ENCODE measurements at places on chromosomes 11 and 22.

GRCh38 chr11:74950374-74950969 is 1.4 kb downstream of the SPCS2 start:
- no peak for DNase-seq

DNA sequence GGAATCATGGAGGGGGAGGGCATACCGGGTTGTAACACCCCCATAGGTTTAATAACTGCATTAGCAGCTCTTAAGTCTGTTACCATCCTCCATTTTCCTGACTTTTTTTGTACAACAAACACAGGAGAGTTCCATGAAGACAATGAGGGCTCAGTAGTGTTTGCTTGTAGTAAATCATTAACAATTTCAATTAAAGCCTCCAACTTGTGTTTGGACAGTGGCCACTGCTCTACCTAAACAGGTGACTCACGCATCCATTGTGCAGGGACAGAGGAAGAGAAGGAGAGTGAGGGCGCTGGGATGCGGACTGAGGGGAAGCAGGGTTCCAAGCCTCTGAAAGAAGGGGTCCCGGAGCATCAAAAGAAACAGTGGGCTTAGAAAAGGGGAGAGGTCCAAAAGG is 21.3 kb upstream of the MTNR1B start:
- DNase-seq = no peak

GRCh38 chr11:7089328-7090251 is 792 bp downstream of the RBMXL2 start:
- DNase-seq = no peak

DNA sequence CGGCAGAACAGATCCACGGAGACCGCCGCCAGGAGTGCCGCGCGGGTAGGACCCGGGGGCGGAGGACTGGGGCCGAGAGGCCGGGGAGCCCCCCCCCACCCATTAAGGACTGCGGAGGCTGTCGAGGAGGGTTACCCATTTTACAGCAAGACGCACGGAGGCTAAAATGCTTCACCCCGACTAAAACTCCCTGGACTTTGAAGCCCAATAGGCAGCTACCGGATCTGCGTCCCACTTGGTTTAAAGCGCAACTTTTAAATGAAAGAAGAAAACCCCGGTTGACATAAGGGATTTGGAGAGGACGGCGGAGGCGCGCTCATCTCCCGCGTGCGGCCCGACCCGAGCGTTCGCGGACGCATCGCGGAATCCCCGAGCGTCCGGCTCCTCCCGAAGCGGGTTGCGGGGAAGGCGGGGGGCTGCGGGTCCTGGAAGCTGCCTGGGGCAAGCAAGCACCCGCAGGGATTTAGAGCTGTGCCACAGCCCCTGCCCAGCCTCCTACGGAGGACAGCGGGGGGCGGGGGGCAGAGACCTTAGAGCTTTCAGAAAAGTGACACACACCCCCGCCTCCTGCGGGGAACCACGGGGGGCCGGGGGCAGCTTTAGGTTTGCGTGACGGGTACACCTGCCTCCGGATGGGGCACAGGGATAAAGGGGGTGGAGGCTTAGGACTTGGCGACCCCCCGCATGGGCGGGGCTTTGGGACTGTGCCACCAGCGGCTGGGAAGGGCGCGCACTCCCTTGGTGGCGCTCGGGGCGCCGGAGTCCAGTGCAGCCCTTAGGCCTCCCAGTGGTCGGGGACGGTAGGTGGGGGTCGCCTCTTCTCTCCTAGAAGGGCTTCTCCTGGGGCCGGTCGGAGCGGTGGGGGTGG is 760 bp upstream of the CELSR1 start:
- DNase-seq = no peak

- DNase-seq = no peak
Measured at GRCh38 chr11:109858152-109858551, 235.0 kb upstream of the ZC3H12C start.

DNA sequence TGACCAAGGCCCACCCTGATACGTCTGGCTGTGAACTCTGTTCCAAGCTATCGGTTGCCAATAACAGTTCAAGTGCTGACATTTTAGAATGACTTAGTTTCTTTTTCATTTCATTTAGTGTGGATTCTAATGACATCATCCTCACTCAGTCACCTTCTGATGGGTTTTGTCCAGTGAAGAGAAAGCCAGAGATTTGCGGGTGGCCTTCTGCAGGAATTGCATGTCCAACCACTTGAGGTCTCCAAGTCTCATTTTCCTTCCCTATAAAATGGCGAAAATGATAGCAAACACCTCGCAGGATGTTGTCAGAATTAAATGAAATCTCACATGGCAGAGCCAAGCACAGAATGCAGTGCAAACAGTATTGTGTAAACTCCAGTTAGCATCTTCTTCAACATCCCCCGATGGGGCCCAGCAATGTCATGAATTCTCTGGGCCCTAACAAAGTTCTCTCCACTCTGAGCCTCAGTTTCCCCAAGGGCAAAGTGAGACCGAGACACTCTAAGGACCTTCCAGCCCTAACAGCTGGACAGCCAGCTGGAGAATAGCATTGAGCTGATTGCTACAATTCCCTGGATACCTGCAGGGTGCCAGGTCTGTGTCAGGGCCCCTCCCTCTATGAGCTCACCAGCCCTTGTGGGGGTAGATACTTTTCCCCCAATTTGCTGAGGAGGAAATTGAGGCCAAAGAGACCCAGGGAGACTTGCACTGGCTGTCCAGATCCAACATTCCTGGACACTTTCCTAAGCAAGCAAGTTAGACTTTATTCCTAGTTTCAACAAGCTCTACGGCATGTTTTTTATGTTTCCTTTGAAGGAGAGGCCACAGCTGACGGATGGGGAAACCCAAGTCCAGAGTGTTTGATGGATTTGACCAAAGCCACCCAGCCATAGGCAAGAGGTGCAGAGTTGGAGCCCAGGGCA is 286.7 kb downstream of the MN1 start:
- no peak for DNase-seq

- DNase-seq = no peak
Measured at GRCh38 chr11:91959411-91959810, 265.2 kb upstream of the FAT3 start.

DNA sequence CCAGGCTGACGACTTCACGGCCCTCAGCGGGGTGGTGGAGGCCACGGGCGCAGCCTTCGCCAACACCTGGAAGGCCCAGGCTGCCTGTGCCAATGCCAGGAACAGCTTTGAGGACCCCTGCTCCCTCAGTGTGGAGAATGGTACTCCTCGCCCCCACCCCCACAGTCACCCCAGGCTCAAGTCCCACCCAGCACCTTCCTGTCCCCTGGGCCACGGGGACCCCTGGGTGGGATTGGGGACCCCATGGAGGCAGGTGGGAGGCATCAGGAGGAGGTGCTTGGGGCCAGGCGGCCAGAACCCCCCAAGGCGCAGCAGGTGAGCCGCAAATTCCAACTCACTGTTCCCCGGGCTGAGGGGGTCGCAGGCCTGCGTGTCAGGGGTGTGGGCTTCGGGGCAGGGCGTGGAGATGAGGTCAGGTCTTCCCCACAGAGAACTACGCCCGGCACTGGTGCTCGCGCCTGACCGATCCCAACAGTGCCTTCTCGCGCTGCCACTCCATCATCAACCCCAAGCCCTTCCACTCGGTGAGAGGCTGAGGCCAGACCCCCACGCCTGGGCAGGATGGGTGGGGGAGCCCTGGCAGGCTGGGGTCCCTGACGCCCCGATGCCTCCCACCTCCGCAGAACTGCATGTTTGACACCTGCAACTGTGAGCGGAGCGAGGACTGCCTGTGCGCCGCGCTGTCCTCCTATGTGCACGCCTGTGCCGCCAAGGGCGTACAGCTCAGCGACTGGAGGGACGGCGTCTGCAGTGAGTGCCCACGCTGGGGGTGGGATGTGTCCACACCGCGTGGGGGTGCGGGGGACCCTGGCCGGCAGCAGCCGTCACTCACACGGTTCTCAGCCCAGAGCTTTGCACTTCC is 9.4 kb downstream of the MUC5B start:
- DNase-seq = no peak

DNA sequence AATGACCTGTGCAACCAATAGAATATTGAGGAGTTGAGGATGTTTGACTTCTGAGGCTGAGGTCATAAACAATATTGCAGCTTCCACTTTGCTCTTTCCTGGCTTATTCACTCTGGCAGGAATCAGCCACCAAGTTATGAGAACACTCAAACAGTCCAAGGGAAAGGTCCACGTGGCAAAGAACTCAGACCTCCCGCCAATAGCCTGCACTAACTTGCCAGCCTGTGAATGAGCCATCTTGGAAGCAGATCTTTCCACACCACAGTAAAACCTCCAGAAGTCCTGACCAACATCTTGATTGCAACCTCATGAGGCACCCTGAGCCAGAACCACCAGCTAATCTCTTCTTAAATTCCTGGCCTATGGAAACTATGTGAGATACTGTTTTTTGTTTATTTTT is 22.7 kb upstream of the PICALM start:
- no peak for DNase-seq

DNA sequence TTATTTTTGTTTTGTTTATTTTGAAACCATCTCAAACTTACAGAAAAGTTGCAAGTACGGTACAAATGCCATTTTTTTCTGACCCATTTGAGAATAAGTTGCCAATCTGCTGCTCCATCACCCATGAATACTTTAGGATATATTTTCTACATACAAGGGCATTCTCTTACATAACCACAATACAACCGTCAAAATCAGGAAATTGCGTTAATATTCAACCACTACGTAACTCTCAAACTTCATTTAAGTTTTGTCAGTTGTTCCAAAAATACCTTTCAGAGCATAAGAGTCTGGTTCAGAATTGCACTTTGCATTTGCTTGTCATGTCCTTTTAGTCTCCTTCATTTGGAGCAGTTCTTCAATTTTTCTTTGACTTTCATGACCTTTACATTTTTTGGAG is 194.3 kb upstream of the BDNF start:
- no peak for DNase-seq

DNA sequence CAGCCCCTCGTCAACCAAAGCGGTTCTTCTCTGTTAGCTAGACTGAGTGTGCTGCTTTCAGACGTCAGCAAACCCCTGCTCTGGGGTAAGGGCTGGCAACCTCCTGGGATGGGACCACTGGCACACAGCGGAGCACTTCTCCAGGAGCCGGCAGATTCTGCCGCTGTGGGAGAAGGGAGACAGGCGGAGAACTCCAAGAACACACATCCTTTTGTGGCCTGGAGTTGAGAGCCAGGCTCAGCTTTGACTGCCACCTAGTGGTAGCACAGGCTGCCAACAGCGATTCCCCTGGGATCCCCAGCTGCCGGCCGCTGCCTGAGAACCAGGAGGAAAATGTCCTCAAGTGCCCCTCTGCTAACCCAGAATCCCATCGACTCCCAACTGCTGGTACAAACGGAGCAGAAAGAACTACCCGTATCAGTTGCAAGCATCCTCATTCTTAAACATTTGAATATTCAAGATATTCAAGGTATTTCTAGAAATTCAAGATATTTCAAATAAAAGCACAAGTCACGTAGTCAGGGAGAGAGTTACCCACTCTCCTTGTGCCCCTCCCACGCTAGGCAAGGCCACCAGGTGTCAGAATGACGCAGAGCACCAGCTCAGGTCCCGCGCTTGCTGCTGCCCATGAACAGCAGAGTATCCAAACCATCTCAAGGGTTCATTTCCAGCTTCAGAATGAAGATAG is 4.9 kb downstream of the LTO1 start:
- DNase-seq = peak; percentile 56

DNA sequence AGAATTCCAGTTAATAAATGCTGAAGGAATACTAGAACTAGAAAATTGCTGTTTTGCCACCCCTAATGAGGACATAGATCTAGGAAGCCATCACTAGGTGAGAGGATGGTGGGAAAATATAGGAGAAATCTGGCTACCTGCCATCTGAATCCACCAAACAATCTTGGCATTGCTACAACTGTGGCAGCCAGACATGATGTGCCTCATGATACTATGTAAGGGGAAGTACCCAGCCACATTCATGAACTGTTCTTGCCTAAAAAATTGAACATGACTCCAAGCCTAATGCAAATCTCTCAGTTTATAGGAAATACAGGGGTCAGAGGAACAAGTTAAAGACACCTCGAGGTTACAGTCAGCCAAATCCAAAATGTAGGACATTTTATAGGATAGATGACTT is 72.8 kb downstream of the SFI1 start:
- DNase-seq = no peak

- no peak for DNase-seq
Measured at GRCh38 chr22:25201557-25202273, 2.1 kb downstream of the CRYBB3 start.

GRCh38 chr22:22110548-22111266 is 128.1 kb upstream of the TOP3B start:
- DNase-seq = no peak

- no peak for DNase-seq
Measured at GRCh38 chr22:50400406-50400805, 57.3 kb downstream of the PPP6R2 start.

GRCh38 chr11:35363246-35363801 is 56.0 kb downstream of the SLC1A2 start:
- DNase-seq = no peak

DNA sequence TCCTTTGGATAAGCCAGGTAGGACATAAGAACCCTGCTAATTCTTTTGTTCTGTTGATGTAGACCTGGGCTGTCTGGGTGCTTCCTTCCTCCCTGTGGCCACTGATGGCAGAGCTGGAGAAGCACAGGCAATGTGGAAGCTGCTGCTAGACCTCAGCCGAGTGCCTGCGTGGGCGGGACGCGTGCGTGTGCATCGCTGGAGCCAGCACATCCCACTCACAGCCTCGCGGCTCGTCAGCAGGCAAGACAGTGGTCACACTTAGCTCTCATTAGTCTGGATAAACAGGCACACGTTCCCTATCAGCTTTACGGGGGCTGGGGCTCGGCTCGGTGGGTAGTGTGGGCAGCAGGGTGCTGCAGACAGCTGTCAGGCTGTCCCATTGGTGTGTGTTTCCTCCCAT is 155.7 kb downstream of the GRIK4 start:
- no peak for DNase-seq

- DNase-seq = no peak
Measured at GRCh38 chr22:33321466-33321865, 263.3 kb upstream of the SYN3 start.

GRCh38 chr11:126054408-126054807 is 8.3 kb downstream of the CDON start:
- DNase-seq = no peak

GRCh38 chr11:95908826-95909225 is 15.1 kb downstream of the MTMR2 start:
- DNase-seq = no peak

- no peak for DNase-seq
Measured at GRCh38 chr11:93945596-93945995, 75.6 kb upstream of the HEPHL1 start.

DNA sequence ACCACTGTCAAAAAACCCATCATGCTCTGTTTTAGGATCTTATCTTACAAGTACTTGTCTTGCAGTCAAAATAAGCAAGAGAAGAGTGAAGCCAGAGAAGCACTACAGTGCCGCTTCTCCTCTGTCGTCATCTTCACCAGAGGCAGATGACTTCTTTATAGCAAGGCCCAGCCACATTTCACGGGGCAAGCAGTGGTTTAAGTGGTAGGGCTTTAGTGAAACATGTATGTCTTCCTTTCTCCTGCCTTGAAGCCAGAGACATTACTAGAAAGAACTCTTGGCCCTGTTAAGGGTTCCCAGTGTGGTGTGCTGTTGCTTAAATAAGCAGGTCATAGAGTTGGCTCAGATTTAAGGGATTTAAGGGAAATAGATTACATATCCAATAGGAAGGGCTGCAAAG is 42.9 kb upstream of the DEPDC7 start:
- DNase-seq = no peak

GRCh38 chr11:47060807-47061206 is 115.9 kb downstream of the ARFGAP2 start:
- DNase-seq = no peak

All from activated naive CD4-positive, alpha-beta T cell treated with anti-CD3 and anti-CD28 coated beads, Interleukin-2, amount 50 U/mL, for 16 hours (primary cell).